Stimulated activated CD8-positive, alpha-beta memory T cell treated with anti-CD3 and anti-CD28 coated beads, Interleukin-15, amount 100 ng/mL, for 1 hour (primary cell): ENCODE measurements at places on chromosomes 6 and 20.

DNA sequence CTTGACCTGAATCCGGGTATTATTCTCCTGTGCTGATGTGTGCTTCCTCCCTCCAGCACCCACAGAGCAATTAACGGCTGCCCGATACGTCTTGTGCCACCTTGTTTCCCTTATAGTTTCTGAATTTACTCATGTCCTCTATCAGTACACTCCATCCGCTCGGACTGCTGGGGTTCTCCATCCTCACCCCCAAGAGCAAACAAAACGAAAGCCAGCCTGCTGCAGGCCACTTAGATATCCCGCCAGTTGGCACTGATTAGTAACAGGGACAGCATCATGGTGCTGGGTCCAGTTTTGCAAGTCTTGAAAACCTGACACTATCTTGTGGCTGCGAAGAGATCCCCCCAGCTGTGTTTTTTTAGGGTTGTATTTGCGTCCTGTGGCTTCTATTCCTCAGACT is 71.8 kb downstream of the SSR1 start:
- no peak for DNase-seq

DNA sequence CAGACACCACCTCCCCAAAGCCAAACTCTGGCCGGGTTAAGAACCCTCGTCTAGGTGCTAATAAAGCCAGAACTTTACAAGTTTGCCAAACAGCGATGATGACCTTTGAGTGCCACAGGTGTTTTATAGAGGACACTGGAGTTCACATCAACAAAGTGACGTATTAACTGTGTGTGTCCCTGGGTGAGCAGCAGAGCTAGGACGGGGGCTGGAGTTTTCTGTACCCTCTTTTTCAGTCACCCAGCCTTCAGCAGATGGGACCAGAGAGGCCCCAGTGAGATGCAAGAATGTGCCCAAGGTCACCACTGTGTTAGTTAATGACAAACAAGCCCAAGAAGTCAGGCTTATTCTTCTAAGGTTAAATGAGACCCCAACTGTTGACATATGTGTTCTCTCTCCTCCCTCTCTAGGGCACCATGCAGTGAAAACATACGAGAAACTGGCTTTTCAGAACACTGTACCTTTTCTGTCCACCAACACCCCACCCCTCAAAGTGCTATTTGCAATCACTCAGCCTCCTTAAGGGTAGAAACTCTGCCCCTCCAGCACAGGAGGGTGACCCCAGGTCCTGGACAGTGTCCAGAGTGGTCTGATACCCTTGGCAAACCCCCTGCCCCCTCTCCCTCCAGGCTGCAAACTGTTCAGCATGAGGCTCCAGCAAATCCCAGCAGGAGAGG is 5.2 kb downstream of the SDC4 start:
- no peak for DNase-seq

- DNase-seq = no peak
These were observed 100.1 kb downstream of the FARS2 start for GRCh38 chr6:5361396-5361795.

GRCh38 chr20:63552481-63553249 is 1.3 kb upstream of the FNDC11 start:
- DNase-seq = no peak

DNA sequence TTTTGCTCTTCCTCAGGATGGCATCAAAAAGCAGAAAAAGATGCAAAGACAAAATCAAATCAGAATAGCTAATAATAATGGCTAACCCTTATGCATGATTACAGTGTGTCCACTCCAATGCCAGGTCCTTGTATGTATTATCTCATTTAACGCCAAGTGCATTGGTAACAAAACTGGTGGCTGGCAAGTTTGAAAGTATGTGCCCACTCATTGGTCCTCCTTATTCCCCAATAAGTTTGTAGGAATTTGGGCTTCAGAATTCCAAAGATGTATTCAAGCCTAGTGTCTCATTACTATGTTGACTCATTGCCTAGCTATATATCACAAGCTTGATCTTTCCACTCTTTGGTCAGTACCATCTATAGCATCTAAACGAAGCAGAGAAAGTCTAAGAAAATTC is 196.6 kb downstream of the GJA10 start:
- DNase-seq = no peak

DNA sequence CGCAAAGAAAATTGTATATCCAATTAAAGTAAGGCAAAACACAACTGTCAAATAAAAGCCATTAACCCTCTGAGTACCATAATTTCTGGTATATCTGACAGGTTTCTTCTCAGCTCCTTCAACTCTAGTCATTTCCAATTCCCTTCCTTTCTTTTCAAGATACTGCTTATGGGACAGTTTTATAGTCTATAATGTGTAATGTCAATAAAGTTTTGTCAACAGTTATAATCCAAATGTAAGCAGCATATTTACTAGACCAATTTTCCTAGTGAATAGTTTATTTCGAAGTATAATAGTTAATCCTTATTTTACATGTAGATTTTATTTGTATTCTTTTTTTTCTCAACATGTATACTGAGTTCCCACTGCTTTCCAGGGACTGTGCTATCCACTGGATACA is 1081.8 kb downstream of the EPHA7 start:
- DNase-seq = no peak

DNA sequence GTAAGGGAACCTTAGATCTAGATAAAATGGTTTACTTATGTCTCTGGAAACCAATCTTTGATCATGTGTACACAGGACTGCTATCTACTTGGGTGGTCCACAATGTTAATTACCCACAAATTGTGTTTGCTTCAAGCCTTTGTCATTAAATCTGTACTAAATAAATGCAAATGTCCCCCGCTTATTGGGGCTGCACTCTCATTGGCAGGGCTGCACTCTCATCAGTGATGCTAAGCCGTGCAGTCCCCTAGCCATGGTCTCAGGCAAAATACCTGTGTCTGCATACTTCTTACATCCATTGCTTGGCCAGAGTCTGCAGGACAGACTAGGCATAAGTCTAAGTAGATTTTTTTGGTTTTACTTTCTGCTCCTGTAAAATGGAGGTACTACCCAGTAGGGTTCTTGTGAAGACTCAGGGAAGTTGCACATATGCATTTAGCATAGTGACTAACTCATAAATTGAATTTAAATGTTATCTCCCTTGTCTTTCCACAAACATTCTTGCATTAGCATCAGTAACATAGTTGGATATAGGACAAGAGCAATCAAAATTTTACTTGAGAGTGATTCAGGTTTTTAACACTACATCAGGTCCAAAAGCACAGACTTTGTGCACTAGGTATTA is 117.4 kb downstream of the ASCC3 start:
- DNase-seq = no peak

- no peak for DNase-seq
These were observed 274.1 kb upstream of the CITED2 start for GRCh38 chr6:139648430-139649000.

- DNase-seq = no peak
These were observed 68.2 kb upstream of the SUPT3H start for GRCh38 chr6:45445749-45446549.

DNA sequence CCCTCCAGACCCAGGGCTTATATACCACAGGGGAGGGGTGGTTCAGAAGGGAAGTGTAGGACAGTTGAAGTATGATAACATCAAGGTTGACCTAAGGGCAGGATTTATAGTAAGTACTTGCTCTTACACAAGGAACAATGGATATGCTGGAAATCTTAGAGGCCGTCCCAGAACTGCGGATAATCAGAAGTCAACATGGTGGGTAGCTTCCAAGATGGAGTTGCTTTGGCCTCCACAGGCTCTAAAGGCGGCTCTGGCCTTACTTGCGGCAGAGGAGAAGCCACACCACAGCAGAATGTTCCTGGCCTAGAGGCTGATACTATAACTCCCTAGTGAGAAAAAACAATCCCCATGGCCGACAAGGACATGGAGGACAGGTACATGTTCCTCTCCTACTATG is 344.7 kb downstream of the CDC5L start:
- DNase-seq = no peak

DNA sequence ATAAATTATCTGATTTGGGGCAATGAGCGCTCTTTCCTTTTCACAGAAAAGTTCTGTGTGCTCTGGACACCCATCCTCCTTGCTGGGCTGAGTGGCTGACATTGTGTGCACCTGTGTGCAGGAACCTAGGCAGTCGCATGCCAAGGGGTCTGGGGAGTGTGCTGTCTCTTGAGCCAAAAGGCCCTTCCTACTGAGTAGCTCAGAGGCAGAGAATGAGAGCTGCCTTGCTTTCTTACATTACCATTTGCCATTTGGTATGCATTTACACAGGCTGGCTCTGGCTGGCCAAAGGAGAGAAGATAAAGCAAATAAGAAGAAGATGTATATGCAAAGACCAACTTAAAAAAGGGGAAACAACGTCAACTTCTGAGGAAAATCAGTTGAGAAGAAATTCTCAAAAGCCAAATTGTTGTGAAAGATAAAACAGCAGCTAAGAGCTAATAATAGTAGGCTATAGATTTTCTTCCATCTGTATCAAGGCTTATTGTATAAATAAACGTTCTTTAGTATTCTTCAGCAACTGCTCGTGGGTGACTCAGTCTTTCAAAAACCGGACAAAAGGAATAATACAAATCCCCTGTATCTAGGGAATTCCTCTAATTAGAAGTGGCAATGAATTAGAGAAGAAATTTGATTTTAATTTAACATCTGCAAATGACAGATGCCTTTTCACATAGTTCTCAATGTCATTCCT is 121.9 kb downstream of the INSM1 start:
- DNase-seq = no peak

DNA sequence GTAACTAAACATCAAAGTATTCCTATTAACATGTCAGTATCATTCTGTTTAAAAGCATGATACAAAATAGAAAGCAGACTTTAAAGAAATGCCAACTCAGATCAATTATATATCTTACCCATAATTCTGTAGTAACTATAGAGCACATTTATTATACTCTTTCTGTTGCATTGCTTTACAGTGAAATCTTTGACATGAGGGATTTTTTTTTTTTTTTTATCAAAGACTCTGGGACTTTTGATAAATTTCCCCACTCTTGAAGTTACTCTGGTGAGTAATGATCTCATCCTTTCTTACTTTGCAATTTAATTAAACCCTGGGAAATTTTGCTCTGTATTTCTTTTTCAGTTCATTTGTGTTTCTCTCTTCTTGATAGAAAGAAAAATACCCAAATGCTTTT is 17.4 kb downstream of the ADGRF4 start:
- DNase-seq = no peak

DNA sequence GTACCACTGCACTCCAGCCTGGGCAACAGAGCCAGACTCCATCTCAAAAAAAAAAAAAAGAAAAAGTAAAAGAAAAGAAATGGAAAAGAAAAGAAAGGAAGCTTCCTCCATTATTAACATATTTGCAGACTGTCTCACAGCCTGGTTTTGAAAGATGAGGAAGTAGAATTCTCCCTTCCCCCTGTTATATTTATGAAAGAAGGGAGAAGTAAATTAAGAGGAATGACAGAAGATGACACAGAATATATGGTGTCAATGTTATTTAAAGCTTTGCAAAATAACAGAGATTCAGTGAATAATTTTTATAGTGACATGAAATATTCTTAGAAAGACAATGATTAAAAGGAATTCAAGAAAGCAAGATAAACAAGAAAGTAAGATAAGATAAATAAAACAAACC is 83.7 kb upstream of the PRSS16 start:
- DNase-seq = no peak

DNA sequence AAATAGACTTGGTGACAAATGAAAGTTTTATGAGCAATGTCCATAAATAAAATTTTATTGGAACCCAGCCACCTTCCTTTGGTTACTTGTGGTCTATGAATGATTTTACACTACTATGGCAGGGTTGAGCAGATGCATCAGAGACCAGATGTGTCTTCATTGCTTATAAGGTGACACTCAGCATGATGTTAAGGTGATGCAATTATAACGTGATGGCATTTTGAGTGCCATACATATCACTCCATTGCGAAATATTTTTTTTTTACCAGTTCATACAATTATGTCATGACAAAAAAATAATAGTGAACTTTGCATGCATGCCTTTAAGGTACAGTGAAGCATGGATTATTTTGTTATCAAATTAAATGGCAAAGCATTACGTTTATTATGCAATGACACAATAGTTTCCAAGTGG is 96.0 kb downstream of the ADTRP start:
- no peak for DNase-seq

- DNase-seq = no peak
These were observed 94.7 kb upstream of the NXT1 start for GRCh38 chr20:23255716-23256385.
